LoVo (cell line): ENCODE measurements at places on chromosomes 2 and 18.

GRCh38 chr18:48027401-48027963 lies 97.0 kb upstream of the SMAD2 start:
- DNase-seq, result no peak

GRCh38 chr2:86397986-86398385 lies 43.2 kb upstream of the KDM3A start:
- DNase-seq, result no peak

DNA sequence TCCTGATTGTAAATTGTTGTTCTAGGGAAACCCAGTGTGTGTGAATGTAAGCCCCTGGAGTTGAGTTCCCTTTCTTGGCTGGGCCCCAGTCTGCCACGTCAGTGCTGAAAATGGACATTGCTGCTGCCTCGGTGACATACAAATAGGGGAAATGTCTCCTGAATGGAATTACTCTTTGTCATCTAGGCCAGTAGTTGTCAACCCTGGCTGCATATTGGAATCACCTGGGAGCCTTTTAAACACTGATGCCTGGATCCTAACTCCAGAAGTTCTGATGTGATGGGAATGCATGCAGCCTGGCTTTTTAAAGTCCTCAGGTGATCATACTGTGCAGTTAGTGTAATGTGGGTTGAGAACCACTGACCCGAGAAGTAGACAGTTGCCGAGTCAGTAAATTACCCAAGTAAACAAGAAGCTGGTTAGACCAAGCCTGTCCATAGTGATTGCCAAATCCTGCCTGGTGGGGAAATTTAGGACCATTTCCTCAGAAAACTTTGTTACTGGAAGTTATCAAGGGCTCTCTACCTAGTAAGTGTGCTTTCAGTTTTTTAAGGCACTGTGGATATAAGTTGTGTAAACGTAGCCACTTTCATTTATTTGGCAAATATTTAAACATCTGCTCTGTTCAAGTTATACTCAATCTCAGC lies 27.6 kb upstream of the IL1R1 start:
- DNase-seq, result no peak

DNA sequence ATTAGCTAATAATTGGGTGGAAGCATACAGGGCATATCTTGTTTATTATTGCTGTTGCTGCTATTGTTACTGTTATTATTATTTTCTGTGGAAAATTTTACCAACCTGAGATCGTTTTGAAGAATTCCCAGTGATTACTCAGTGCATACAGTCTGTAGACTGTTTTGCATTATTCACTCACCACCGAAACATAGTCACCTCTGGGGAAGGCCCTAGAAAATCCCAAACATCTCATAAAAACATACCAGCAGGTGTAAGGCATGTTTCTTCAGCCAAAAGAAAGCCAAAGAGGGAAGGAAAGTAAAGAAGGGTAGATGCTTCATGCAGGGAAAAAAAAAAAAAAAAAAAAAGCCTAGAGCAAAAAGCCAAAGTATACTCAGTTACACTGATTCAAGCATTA lies 647.7 kb downstream of the BCL11A start:
- no peak for DNase-seq

GRCh38 chr18:5693699-5694294 lies 150.0 kb upstream of the EPB41L3 start:
- DNase-seq, result no peak

DNA sequence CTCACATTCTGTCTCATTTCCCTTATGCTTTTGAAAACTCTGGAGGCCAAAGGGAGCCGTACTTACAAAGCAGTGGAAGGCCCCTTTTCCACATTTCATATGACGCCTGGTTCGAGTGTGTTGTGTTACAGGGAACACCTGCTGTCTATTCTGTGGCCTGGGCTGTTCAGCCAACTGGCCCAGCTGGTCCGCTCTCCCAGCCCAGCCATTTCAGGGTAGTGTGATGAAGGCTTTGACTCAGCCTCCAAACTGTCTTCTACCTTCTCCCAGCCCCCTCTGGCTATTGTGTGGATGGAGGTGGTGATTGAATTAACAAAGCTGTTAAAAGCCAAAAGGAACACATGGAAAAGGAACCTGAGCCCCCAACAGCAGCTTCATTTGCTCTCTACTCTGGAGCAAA lies 233.8 kb downstream of the ICOS start:
- no peak for DNase-seq

DNA sequence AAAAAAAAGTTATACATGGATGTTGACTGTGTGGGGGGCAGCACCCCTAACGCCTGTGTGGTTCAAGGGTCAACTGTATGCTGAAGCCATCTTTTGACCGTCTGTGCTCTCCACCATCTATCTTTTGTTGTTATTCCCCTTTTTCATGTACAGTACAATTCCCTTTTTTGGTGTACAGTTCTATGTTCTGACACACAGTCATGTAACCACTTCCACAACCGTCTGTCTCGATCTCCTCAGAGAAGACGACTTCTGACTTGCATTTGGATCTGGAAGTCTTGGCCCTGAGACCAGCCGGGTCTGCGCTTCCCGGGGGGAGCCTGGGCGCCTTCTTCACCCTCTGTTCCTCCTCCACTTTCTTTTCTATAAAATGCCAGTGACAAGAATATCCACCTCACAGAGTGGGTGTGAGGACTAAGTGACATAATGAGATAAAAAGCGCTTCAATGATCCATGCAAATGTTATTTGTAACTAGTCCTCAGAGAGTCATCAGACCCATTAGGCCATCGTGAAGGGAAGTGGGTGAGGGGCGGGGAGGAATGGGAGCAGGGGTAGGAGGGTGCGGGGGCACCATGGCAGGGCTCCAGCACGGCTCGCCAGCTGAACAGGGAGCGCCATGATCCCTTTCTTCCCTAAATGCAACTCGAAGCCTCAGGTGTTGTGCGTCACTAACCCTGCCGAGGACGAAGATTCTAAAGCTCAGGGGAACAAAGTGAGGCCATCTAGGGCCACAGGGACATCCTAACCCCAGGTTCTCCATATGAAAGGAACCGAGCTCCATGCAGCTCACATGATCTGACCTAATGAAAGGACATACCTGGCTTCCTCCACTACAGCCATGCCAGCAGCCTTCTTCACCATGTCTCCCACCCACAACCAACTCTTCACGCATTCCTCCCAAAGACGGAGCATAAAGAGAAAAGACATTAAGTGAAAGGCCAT lies 16.6 kb downstream of the ADCY3 start:
- DNase-seq, result no peak

DNA sequence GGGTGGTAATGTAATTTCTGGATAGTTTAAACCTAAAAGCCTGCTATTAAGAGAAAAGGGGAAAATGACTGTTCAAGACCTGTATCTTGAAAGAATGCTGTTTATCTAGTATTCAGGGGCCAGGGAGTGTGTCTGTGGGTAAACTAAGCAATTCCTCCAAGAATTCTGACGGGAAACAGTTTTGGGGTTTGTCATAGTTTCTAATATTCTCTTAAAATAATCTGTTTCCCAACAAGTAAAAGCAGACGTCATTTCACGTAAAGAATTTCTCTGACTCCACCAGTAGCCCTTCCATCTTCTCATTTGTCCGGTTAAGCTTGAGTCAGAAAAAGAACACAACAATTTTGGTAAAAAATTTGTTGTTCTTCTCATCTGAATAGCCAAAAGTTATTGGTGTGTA lies 232.1 kb upstream of the EPAS1 start:
- no peak for DNase-seq

DNA sequence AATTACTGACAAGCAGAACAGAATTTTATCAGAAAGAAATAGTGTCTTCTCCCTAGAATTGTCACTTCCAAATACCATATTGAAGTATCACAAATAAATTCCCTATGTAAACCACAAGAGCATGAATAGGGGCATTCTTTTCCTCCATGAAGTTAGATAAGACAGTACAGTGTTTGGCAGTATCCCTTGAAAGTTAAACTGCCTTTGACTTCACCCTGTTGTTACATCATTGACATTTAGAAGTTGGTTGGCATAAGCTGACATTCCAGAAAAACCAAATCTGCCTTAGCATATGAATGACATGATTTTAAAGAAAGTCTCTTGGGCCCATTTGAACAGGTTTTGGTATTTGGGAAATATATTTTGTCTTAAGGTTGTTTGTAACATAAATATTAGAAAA lies 50.2 kb upstream of the OSR1 start:
- DNase-seq, result no peak

GRCh38 chr18:3615374-3615985 lies 165.5 kb downstream of the TGIF1 start:
- DNase-seq, result no peak

DNA sequence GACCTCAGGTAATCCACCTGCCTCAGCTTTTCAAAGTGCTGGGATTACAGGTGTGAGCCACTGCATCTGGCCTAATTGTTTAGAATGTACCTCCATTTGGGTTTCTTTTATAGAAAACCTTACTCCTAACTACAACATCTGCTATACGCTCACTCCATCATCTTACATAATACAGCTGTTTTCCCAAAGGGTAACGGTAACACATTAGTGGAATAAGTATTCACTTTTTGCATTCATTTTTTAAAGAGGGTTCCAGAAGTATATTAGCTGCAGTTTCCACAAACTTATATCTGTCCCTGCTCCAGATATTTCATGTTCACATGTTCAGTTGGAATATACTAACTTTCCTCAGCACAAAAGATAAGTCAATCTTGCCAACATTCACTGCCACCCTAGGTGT lies 640.1 kb upstream of the FSHR start:
- no peak for DNase-seq

- DNase-seq, result no peak
These were observed 173.5 kb downstream of the DDX1 start for GRCh38 chr2:15765211-15765610.

DNA sequence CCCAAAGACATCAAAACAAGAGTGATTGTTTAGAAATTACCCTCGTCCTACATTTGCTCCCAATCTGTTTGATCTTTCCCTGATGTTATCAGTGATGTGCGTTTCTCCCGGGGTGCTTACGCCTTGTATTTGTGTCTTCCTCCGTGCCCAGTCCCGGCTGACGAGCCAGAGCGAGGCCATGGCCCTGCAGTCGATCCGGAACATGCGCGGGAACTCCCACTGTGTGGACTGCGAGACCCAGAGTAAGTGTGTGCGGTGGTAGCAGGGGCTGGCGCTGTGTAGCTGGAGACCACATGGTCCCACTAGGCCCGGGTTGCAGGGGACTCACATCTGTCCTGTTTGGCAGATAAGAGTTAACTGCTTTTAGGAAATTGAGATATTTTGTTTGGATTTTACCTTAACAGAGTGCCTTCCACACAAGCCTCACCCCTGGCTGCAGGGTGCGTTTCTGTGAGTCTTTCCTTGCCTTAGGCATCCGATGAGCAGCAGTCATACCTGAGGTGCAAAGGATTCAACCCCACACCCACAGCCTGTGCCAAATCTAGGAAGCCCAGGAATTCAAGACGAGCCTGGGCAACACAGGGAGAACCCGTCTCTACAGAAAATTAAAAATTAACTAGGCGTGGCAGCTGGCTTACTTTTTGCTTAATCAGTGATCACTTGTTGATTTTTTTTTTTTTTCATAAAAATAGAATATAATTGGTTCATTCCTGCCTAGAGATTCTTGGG lies 127.4 kb downstream of the GBX2 start:
- DNase-seq, result no peak

GRCh38 chr18:62717925-62718800 lies 2.8 kb downstream of the PHLPP1 start:
- no peak for DNase-seq

DNA sequence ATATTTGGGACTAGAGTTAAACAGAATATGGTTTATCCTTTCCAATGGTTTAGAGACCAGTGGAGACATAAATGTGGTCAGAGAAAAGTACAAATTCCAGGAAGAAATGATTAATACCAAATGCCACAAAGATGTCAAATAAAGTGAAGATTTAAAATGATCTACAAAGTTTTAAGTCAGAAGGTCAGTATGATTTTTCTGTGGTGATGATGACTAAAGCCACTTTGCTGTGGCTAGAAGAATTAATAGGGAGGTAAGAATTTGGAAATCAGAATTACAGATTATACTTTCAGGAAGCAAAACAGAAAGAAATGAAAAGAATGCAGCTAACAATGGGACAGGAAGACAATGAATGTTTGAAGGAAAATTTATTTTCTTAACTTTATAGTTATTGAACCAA lies 91.5 kb upstream of the CDH7 start:
- DNase-seq, result no peak

DNA sequence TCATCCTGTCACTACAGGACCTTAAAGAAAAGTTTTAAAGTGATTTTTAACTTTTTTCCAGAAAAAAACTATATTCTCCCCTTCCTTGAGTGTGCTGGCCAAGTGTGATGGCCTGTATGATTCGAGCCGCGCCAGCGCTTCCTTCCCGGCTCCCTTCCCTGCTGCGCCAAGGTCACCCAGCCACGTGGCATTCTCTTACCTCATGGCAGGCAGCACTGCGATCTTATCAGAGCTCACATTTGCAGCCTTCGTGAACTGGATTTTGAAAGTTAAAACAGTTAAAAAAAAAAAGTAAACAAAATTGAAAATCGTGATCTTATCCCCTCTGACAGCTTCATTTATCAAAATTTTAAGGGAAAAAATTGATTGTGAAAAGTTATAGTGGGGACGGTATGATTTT lies 279.8 kb downstream of the PTGR3 start:
- DNase-seq, result no peak

- DNase-seq, result no peak
These were observed 264.1 kb upstream of the FN1 start for GRCh38 chr2:215699700-215700538.

GRCh38 chr2:59726228-59727120 lies 827.0 kb downstream of the BCL11A start:
- DNase-seq, result no peak

- DNase-seq, result no peak
These were observed 107.9 kb downstream of the DPP10 start for GRCh38 chr2:114550364-114550763.

GRCh38 chr18:39773646-39774045 lies 2181.4 kb upstream of the PIK3C3 start:
- DNase-seq, result no peak

DNA sequence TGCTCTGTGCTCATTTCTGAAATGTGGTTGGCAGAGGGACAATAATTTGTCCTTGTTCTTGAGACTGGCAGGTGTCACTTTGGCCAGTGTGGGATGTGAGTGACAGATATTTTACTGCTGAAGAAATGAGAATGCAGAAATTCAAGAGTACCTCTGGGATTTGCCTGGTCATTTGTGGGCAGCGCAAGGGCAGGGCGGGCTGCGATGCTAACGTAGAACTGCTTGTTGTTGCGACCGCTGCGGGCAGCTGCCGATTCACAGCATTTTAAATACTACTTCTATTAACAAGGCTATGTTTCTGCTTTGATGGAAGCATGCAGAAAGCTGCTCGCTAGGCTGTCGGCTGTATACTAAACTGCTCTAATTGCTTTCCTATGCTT lies 268.6 kb downstream of the FIGN start:
- DNase-seq, result no peak

DNA sequence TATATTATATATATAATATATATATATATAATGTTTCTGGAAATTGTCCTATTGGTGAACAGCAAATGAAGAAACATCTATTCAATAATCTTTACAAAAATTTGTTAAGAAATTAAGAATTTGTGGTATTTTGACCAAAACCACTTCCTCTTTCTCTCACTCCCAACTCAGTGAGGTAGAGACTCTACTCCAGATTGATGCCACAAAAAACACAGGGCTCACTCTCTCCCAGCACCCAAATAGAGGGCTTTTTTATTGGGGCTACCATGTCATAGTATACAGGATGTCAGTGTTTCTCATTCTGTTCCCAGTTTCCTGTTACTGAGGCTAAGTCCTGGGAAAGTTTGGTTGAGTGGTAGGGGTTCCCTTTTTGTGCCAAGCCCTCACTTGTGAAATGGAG lies 1155.4 kb downstream of the BCL11A start:
- DNase-seq, result no peak

GRCh38 chr18:79558933-79559416 lies 120.6 kb upstream of the CTDP1 start:
- no peak for DNase-seq

- DNase-seq, result no peak
These were observed 63.4 kb downstream of the AFTPH start for GRCh38 chr2:64587561-64587960.
